HFFc6 (cell line): ENCODE measurements at places on chromosomes 13 and 19. TPM values are rescaled to one million over a fixed set of nuclear protein-coding genes. Genes with fewer than 3 reads are reported as not detected.

DNA sequence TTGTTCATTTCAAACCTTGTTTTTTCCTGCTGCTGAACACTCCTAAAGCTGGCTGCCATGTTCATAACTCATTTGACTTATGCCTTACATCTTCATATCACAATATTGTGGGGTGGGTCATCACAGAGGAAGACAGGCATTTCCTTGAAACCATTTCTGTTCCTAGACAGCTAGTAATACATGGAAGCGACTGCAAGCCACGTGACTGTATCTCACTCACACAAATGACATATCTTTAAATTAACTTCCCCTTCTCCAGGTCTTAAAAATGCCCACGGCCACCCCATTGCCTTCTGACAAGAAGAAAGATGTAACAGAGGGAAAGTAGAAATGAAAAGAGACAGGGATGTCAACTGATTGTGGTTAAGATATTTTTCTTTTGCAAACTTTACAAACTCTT, 236.8 kb downstream of the LMO7 start:
- peaks cover 9% of the 10 kb centered on the region; the same call in 1 of the 2 replicates for H3K36me3 ChIP-seq
- no peak for DNase-seq
- no peak overlapping the region for H3K27ac ChIP-seq
- H3K4me1 ChIP-seq: peaks cover 47% of the 10 kb centered on the region

- peaks cover 2% of the 10 kb centered on the region for H3K27me3 ChIP-seq
- H3K4me3 ChIP-seq: no peak overlapping the region
- DNase-seq: no peak
- H3K4me1 ChIP-seq: no peaks in the 10 kb centered on the region
- no peaks in the 10 kb centered on the region for H3K36me3 ChIP-seq
Measured at GRCh38 chr13:40130871-40131636, 475.6 kb downstream of the COG6 start.

DNA sequence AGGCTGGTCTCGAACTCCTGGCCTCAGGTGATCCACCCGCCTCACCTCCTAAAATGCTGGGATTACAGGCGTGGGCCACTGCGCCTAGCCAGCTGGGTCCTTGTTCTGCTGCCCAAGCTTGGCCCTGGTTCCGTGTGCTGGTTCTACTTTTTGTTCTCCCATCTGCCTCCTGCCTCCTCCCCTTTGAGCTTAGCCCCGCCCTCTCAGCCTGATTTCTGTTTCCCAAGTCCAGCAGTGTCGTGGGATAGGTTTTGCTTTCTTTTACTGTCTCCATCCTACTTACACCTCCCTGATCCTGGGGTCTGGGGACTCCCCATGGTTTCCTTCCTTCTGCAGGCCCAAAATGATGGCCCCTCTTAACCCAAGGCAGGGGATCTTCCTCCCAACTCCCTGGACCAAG, 2.4 kb downstream of the BLOC1S3 start:
- H3K27ac ChIP-seq: peak overlapping the region; percentile 6; the same call in 1 of the 2 replicates
- peaks cover 4% of the 10 kb centered on the region; the same call in 1 of the 2 replicates for H3K27me3 ChIP-seq
- H3K36me3 ChIP-seq: no peaks in the 10 kb centered on the region
- H3K4me3 ChIP-seq: peak overlapping the region; percentile 85

CKM gene
- total RNA-seq: not detected in 3 replicates

DNA sequence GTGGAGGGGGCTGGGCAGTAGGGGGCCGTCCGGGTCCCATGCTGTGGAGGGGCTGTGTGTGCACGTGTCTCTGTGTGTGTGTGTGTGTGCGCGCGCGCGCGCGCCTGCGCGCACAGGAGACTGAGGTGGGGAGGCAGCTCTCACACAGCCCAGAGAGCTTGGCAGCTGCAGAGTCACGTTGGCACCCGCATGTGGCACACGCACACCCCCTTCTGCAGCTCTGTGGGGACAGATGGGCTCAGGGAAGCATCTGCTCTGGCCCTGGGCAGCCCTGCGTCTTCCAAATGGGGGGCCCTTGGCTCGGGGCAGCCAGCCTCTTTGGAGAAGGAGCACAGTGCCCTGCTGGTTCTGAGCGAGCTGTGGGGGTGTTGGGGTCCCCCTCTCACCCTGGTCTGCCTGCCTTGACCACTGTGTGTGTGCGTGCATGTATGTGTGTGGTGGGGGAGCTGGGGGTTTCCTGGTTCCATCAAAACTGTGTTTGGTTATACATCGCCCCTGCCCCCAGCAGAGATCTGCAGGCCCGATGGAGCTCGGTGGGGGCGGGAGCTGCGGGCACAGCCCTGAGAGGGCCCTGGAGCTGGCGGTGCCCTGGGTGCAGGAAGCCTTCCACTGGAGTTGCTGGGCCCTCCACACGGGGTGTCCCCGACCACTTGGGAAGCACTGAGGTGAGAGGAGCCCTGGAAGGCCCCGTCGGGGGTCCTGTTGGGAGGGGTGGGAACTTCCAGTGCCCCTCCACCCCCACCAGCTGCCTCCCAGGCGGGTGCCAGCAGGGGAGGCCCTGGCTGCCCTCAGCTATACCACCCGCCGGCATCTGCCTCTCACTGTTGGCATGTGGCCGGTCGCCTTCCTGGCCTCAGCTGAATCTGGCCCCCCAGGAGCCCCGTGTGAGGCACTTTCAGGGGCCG, 67.1 kb downstream of the KDM4B start:
- peaks cover 33% of the 10 kb centered on the region for H3K4me1 ChIP-seq
- no peak overlapping the region for H3K27ac ChIP-seq
- no peak overlapping the region for H3K4me3 ChIP-seq
- H3K36me3 ChIP-seq: no peaks in the 10 kb centered on the region
- H3K27me3 ChIP-seq: peaks cover 1% of the 10 kb centered on the region
- no peak for DNase-seq
